AG20443 (cell line): ENCODE measurements at places on chromosomes 13 and 19.

DNA sequence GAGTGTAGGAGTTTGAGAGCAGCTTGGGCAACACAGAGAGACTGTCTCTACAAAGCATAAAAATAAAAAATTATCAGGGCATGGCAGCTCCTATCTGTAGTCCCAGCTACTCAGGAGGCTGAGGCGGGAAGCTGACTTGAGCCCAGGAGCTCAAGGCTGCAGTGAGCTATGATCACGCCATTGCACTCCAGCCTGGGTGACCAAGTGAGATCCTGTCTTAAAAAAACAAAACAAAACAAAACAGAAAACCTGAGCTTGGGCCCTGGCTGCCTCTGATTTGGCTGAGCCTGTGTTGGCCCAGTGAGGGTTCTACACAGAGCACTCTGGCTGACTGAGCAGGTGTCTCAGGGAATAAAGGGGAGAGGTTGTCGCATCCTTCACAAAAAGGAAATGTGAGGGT lies 8.0 kb downstream of the SLC7A9 start:
- DNase-seq: no peak

GRCh38 chr13:52348071-52348470 lies 57.9 kb downstream of the THSD1 start:
- DNase-seq: peak; percentile 82

GRCh38 chr13:67821606-67822005 lies 591.5 kb upstream of the PCDH9 start:
- DNase-seq: no peak

GRCh38 chr19:4593409-4593851 lies 33.9 kb upstream of the SEMA6B start:
- DNase-seq: no peak

DNA sequence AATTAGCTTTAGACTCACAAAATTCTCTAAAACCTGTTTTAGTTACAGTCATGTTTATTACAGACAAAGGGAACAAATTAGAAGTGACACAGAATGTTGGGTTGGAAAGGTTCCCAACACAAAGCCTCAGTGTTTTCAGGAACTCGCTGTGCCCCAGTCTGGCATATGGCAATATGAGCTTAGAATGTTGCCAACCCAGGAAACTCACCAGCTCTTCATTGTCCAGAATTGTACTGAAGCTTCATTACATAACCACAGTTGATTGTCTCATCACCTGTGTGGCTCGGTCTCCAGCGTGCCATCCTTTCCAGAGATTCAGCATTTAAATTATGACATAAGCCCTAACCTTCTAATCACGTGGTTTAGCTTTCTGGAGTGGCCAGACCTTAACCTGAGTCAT lies 19.1 kb downstream of the ZNF264 start:
- no peak for DNase-seq

GRCh38 chr19:16366056-16366432 lies 41.4 kb downstream of the KLF2 start:
- no peak for DNase-seq

GRCh38 chr19:58325311-58326022 lies 1.3 kb upstream of the ZSCAN22 start:
- DNase-seq: no peak

GRCh38 chr13:75968103-75968838 lies 332.1 kb downstream of the LMO7 start:
- DNase-seq: peak; percentile 8

DNA sequence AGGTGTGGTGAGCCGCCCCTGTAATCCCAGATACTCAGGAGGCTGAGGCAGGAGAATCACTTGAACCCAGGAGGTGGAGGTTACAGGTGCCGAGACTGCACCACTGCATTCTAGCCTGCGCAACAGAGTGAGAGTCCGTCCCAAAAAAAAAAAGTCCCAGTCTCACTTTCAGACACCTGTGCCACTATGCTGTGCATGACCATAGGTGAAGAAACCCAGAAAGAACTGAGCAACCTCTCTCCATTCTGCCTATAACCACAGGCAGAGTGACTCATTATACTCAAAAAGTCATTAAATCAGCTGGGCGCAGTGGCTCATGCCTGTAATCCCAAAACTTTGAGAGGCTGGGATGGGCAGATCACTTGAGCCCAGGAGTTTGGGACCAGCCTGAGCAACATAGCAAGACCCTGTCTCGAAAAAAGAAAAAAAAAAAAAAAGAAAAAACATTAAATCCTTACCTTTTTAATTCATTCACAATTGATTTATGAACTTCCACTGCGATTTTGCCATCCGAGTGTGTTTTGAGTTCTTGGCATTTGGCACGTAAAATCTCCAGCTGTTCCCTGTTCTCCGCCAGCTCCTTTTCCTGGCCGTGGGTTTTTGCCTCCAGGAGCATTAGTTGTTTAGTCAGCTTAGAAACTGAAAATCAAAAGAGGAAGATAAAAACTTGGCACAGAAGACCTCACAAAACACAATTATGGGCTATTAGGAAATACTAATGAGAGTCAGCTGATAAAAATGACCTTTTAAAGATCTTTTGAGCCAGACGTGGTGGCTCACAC lies 45.5 kb upstream of the SLC7A9 start:
- no peak for DNase-seq

- DNase-seq: no peak
Measured at GRCh38 chr13:109141706-109142105, 512.3 kb downstream of the MYO16 start.

DNA sequence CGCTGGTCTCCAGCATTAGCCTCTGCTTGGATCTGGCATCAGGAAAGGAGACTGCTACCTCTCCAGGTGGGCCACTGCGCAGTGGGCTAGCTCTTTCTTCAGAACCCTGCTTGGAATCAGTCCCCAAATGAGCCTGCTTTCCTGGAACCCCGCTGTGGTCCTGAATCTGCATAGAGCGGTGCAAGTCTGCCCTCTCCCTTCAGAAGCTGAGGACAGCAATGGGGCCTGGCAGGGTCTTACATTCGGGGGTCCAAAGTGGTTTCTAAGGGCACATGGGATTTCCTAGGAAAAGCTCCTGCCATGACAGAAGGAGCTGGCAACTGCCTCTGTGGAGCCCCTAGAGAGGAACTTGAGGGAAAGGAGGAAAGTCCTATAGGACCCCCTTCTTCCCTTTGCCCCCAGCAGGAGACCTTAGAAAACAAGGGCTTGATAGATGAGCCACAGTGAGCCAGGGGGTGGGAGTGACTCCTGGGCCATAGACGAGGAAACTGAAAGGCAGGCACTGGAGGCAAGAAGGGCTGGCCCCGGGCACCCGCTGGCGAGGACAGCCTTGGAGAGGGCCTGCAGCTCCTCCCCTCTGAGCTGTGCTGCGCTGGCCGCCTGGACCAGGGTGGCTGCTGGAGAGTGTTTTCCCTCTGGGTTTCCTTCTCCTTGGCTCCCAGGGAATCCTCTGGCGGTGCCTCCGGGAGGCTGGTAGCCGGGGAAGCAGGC lies 1.4 kb upstream of the VSTM2B start:
- no peak for DNase-seq

DNA sequence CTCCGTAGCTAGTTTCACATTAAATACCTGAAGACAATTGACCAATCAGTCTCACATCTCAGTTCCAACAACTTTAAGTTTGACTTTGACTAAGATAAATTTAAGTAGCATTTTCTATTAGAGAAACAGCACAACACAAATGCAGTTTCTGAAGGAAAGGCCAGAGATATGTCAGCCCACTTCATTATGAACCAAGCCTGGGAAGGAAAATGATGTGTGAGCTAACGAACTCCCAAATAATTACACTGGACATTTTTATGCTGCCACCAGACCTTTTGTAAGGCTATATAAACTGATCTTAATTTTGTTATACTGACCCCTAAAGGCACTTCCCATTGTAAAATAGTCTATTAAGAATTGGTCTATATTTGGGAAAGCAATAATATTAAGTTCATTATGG lies 57.9 kb upstream of the DACH1 start:
- no peak for DNase-seq

DNA sequence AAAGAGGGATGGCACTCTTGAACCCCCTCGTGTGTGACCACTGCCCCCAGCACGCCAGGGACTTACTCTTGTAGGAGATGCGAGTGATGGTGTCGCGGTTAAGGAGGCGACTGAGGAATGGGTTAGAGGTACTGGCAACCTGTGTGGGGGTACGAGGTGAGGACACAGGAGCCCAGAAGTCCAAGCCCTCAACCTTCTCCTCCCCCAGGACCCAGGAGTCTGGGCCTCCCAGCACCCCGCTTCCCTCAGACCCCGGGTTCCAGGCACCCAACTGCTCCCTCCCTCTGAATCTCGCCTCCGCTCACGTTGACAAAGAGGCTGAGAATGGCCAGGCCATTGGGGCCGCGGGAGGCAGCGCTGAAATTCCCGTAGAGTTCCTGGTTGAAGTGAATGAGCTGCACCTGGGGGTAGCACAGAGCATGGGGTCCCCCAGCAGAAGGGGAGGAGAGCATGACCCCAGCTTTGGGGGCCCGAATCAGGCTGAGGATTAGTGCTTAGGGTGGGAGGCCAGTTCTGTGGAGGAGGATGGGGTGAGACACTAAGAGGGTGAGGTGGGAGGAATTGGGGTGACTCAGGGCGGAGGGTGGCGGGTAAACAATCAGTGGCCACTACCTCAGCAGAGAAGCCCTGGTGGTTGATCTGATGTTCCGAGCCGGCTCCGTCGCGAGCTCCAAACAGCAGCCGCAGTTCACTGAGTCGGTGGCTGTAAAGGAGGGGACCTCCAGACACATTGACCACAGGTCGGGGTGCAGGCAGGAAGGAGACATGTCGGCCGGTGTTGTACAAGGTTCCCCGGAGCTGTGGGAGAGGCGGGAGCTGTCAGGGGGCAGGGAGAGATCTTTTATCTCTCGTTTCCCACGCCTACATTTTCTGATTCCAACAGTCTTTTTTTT lies 2.5 kb upstream of the DBP start:
- no peak for DNase-seq

DNA sequence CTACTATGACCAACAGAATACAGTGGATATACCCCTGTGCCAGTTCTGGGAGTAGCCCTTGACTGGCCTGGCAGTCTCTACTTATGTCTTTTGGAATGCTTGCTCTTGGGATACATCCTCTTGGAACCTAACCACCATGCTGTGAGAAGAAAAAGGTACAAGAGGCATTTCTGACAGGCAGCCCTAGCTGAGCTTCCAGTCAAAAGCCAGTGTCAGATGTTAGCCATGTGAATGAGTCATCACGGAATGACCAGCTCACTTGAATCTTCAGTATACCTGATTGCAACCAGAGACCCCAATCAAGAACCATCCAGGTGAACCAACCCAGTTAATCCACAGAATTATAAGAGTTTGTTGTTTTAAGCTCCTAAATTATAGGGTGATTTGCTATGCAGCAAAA lies 4.1 kb downstream of the CCDC169 start:
- DNase-seq: no peak

DNA sequence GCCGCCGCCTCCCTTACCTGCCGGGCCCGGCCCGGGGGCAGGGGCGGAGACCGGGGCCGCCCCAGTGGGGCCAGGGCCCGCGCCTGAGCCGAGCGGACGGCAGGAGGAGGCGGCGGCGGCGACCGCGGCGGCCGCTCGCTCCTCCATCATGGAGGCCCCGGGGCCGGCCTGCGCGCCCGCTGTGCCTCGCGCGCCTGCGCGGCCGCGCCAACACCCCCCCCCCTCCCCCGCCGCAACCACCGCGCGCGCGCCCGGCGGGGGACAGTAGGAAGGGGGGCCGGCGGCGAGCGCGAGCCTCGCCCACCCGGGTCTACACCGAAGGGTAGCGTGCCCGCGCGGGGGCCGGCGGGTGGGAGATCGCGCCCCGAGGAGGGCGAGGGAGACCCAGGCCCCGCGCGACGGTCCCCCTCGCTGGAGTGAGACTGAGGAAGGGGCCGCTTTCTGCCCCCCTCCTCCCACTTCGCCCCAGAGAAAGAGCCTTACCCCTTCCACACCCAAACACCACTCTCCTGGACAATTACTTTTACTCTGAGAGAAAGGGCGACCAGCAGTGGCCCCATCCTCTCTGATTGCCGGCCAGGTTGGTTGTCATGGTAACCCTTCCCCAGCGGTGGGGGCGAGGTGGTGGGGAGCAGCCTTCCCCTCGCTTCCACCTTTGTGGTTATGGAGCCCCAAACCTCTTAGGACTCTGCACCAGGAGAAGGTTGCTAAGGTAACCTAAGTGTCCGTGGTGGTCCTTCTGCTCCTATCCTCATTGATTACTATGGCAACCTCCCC lies at the start of gene STRN4:
Gene STRN4 (minus strand): TSS at position 170 of the 777 bp plus-strand sequence. CDS start 20 bp downstream, at position 150.
- peak; percentile 100 for DNase-seq

DNA sequence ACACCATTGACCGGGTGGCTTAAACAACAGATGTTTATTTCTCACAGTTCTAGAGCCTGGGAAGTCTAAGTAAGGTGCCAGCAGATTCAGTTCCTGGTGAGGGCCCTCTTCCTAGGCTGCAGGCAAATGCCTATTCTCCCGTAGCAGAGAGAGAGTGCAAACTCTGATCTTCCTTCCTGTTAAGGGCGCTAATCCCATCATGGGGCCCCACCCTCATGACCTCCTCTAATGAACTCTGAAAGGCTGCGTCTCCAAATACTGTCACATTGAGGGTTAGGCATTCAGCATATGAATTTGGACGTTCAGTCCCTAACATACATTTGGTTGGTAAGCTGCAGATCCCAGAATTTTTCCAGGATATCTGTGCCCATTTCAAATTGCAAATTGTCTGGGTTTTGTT lies 128.8 kb downstream of the GGACT start:
- DNase-seq: no peak

GRCh38 chr13:113735194-113735593 lies 23.8 kb upstream of the TMEM255B start:
- no peak for DNase-seq

DNA sequence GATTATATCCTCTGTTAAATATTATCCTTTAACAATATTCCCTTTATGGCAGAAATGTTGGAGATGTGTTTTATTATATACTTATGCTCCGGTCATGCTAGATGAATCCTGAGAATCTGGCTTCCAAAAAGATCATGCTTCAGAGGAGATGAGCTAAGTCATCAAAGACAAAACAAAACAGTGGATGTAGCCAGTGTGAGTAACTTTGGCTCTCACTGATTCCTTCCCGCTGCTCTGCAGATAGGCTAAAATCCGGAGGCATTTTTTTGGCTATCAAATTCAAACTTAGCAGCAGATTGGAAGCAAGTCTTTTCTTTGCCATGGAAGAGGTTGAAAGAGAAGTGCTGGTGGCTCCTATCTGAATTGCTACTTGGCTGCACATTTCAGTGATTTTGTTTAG lies 295.9 kb downstream of the GPC6 start:
- DNase-seq: peak; percentile 65

- DNase-seq: no peak
Measured at GRCh38 chr13:42211704-42212464, 60.1 kb upstream of the AKAP11 start.
